GF-D8 (cell line): ENCODE measurements at places on chromosomes 4 and X.
A peak's percentile ranks its signal among the peaks of the same experiment; 100 is the strongest.

DNA sequence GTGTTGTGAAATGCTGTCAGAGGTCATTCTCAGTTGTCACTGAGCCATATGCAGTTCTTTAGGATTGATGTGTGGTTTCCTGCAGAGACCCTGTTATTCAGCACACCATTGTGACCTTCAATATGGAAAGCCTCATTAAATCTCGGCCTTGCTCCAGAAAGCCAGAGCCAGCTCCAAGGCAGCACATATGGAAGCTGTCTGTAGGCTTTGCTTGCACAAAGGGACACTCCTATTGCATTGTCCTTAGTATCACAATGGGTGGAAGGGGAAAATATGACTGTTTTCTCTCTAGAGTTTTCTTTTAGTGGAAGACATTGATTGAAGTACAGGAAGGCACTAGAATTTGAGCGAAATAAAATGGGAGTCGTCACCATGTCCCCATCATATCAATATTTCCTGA lies 179.0 kb downstream of the CEP135 start:
- no peak for DNase-seq

DNA sequence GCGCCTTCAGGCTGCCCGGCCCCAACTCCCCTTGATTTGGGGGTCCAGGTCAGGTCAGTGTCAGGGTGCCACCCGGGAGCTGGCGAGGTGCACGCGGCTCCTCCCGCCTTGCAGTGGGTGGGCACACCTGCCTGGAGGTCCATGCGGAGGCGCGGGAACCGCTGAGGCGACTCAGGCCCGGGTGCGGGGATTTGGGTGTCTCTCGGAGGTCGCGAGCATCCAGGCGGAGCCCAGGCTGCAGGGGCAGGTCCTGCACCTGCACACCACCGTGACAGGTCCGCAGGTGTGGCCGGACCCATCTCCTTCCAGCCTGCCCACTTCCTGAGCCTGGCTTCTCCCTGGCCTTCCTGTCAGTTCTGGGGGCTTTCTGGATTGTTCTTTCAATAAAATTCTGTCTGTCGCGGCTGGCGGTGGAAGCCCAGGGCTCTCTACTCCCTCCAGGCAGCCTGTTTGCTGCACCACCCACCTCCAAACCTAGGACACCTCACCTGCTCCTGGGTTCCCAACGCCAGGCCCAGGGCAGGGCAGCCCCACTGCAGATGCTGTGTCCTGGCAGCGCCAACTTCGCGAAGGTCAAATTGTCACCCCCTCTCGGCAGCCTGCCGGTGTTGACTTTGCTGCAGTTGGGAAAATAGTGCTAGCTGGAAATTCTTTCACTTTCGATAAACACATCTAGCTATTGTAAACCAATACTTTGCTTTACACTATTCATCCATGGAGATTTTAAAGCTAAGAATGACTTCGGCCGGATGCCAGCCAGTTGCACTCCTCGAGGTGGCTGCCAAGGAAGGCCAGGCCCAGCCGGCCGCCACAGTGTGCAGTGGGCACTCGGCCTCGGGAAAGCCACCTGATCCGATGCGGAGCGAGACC lies 35.9 kb downstream of the FGFRL1 start:
- DNase-seq, result no peak

DNA sequence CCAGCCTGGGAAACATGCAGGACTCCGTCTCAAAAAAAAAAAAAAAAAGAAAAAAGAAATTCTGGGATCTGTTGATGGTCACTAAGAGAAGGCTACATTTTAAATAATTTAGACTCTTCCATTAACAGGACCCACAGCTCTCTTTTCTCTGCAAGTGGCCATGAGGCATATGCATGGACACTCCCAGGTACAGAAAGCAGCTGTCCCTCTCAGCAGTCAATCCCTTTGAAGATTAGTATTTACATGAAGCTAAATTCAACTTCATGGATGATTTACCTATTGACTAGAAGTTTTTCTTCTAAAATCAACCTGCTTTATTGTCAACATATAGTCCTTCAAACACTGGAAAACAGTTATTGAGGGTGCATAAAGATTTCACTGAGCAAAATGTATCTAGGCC lies 139.9 kb downstream of the CPEB2 start:
- DNase-seq, result no peak

GRCh38 chr4:142043509-142043908 lies 407.1 kb downstream of the IL15 start:
- DNase-seq, result no peak

GRCh38 chrX:9635803-9636202 lies 129.8 kb downstream of the GPR143 start:
- DNase-seq, result no peak

- DNase-seq, result no peak
Observed at GRCh38 chr4:92339676-92340075, 35.9 kb downstream of the GRID2 start.

- no peak for DNase-seq
Observed at GRCh38 chrX:120512627-120513026, 43.5 kb upstream of the LAMP2 start.

- DNase-seq, result no peak
Observed at GRCh38 chrX:37961118-37961517, 45.2 kb upstream of the SYTL5 start.

GRCh38 chr4:145736241-145736831 lies 56.4 kb downstream of the C4orf51 start:
- DNase-seq, result no peak

DNA sequence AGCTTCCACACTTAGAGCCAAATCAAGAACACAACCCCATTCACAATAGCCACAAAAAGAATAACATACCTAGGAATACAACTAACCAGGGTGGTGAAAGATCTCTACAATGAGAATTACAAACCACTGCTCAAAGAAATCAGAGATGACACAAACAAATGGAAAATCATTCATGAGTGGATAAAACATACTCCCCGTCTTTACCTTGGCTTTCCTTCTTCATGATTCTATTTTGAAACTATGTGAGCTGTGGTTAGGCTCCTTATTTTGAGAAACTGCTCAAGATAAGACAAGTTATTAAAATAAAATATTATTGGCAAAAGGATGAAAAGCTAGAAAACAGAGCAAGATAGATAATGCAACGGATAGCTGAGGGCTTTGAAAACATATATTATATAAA lies 598.1 kb upstream of the FAT1 start:
- no peak for DNase-seq

DNA sequence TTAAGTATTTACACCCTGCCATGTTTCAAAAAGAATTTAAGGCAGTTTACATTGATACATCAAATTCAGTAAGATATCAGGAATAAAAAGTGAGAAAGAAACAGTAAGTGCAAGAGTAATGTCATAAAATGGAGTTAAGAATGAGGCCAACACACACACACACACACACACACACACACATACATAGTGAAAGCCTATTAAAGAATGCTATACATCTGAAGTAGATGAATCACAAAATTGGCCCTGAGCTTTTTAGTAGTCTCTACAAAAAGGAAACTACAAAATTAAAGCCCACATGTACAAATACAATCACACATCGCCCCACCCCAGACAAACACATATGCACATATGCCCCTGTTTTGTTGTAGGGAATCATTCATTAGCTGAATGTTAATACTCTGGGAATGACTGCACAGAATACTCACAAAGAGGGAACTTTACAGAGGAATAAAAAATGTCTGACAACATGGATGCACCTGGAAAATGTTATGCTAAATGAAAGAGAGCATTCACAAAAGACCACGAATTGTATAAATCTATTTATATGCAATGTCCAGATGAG lies 428.8 kb downstream of the IL15 start:
- DNase-seq, result no peak

- DNase-seq, result no peak
Observed at GRCh38 chrX:70049925-70050324, at the start of gene AWAT2. TSS of gene AWAT2 (minus strand) at chrX:70049938. CDS start at chrX:70049932, 6 bp downstream.

- DNase-seq, result peak; percentile 55
Observed at GRCh38 chr4:98446499-98447375, 185.6 kb downstream of the RAP1GDS1 start.

DNA sequence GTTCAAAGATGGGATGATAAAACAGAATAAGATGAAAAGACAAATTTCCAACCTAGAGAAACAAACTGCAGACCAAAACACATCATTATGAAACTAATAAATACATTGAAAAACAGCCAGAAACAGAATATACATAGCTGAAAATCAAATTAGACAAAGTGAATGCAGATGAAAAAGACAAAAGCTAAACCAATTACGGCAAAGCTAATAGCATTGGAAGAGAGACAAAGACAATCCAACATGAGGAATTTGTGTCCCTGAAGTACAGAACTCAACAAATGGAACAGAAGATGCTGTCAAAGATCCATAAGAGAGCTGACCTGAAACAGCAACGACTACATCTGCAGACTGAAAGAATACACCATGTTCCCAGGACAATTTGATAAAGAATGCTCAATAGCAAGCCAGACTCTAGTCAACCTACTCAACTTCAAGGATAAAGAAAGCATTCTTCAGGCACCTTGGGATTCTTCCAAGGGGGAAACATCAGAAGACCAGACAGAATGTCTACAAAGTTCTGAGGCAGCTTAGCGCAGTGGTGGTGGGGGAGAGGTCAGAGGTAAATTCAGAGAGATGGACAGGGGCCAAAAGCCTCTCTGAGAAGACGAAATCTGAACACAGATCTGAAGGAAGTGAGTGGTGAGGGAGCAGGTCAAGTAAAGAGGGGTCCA lies 27.4 kb upstream of the IRAK1 start:
- DNase-seq, result no peak

DNA sequence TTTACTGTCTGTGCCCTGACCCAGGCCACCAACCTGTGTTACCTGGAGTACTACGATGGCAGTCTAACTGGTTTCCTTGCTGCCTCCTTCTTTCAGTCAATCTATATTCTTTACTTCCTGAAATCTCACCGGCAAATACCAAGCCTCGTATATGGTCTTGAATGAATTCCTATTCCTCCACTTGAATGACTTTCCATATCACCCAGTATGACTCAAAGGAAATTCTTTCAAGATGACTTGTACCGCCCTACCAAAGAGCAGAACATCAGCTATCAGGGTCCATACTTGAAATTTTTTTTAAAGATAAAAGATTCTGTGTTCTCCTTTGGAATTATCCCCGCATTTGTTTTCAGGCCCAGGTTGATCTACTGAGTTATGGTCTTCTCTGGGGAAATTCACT lies 378.0 kb downstream of the AFF2 start:
- DNase-seq, result no peak

- no peak for DNase-seq
Observed at GRCh38 chr4:14844061-14844460, 158.2 kb upstream of the CPEB2 start.
